Activated T-cell treated with anti-CD3 and anti-CD28 coated beads, Interleukin-2, amount 50 U/mL, for 72 hours (primary cell): ENCODE measurements at places on chromosomes 3 and 15.

- peak; percentile 73 for DNase-seq
These were observed 555 bp downstream of the ATP11B start for GRCh38 chr3:182793663-182794454.

- DNase-seq, result peak; percentile 82
These were observed 1.3 kb downstream of the TNK2 start for GRCh38 chr3:195906865-195907683.

DNA sequence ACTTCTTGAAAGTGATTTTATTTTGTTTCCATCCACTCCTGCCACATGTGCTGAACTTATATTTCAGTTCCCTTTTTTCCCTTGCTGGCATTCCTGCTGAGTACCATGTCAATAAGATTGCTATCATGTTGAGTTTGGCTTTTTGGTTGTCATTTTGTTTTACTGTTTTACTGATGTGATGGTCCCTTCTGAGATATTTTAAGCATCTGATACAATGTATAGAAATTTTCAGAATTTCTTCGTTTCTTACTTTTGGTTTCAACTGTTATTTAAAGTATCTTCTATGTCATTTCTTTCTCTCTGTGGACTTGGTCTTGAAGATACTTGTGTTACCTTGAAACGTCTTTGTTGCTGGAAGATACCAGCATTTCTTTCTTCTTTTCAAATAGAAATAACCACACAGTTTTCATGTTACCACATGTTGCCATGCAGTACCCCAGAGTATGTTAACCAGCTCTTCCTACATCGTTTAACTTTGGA, 14.1 kb downstream of the SIDT1 start:
- DNase-seq, result no peak

- no peak for DNase-seq
These were observed 40.6 kb upstream of the MRPS22 start for GRCh38 chr3:139303216-139303615.

DNA sequence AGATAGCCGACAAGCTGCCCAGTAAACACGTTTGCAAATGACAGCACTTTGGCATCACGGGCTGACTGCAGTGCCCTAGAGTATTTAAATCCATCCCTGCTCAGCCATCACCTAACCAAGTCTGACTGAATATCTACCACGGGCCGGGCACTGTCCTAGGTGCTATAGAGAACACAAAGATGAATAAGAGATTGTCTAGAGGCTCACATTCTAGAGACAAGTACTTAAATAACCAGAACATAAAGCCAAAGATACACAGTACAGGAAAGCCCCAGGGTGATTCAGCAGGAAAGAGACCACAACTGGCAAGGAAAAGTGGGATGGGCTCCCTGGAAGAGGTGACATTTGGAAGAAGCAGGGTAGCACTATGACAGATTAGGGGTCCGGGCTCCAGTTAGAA, 103.5 kb downstream of the MYLK start:
- no peak for DNase-seq

DNA sequence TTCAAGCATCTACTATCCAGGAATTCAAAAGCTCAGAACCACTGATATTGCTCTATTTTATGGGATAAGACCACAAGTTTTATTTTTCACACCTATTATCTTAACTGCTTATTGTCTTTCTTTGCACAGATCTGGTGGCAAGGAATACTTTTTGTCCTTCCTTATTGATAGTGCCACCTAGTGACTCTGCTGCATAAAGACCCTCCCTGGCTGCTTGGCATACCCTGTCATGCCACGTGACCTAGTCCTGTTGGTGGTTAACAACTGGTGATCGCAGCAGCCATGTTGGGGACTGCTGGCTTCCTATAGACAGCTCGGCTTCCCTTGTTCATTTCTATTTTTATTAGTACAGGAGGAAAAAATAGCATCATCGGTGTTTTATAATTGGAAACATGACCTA, 236.3 kb downstream of the MEX3B start:
- peak; percentile 6 for DNase-seq

GRCh38 chr3:23209747-23210487, 6.8 kb downstream of the UBE2E2 start:
- DNase-seq, result no peak

DNA sequence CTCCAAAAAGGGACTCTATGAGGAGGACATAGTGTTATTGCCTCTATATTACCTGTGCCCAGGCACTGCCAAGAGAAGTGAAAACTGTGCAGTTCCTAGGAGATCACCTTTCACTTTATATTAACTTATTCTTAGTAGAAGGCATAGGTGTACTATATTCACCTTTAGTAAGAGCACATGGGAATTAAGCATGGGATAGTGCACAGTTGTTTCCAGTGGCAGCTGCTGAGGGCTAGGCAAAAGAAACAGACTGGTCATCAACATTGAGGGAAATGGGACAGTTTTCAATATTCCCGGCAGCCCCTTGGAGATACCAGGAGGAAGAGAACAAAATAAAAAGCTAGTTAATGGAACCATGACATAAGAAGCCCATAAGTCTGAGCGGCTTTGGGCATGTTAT, 100.9 kb downstream of the PLCL2 start:
- no peak for DNase-seq

DNA sequence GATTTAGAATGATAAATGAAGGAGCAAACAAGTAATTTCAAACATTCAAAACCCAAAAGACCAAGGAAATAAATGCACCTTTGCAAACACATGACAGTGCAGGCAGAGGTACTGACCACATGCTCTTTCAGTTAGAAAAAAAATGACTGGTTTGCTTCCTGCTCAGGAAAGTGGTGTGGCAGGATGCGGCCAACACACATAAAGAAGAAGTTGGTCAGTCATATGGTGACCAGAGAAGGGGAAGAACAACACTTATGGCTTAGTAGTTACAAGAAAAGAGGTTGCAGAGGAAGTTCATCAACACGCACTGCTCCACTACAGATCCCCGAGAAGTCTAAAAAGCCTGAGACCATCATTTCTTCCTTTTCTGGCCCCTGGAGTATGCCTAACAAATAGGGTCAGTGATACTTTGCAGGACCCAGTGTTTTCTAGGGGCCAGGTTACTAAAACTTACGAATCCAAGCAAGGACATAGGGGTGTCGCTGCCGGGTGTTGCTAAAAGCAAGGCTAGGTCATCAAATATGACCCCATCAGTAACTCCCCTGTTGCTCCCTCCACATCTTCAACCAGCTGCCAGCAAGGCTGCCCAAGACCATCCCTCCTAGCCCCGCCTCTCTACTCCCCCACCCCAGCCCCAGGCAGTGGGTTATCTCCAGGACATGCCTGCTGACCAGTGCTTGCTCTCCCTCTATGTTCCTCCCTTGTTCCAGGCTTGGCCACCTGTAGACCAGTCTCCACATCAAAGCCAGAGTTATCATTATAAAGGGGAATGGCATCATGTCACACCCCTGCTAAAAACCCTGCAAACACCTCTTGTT, 11.2 kb downstream of the ATP8B4 start:
- peak; percentile 58 for DNase-seq

- no peak for DNase-seq
These were observed 16.9 kb upstream of the C3orf38 start for GRCh38 chr3:88132894-88133293.

DNA sequence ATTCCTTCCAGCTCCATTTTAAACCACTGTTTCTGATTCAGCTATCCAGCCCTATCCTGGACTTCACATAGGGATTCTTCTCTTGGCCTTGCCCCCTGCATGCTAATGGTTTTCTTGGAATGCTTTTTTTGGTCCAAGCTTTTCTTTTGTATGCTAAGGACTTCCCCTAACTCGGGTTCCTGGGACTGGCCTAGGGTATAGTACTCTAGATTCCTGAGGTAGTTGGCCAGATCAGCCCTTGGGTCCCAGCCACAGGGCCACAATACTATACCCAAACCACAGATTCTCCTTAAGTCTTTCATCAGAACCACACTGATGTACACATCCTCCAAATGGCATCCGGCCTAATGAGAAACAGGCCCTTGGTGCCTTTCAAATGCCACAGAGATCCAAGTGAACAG, 2.8 kb downstream of the FYCO1 start:
- DNase-seq, result no peak

GRCh38 chr3:140223197-140223596, 288.2 kb downstream of the CLSTN2 start:
- no peak for DNase-seq

GRCh38 chr3:173140986-173141385, at the start of gene SPATA16:
Gene SPATA16 (minus strand): TSS chr3:173141235. CDS start chr3:173117731, 23,504 bp downstream.
- DNase-seq, result no peak

DNA sequence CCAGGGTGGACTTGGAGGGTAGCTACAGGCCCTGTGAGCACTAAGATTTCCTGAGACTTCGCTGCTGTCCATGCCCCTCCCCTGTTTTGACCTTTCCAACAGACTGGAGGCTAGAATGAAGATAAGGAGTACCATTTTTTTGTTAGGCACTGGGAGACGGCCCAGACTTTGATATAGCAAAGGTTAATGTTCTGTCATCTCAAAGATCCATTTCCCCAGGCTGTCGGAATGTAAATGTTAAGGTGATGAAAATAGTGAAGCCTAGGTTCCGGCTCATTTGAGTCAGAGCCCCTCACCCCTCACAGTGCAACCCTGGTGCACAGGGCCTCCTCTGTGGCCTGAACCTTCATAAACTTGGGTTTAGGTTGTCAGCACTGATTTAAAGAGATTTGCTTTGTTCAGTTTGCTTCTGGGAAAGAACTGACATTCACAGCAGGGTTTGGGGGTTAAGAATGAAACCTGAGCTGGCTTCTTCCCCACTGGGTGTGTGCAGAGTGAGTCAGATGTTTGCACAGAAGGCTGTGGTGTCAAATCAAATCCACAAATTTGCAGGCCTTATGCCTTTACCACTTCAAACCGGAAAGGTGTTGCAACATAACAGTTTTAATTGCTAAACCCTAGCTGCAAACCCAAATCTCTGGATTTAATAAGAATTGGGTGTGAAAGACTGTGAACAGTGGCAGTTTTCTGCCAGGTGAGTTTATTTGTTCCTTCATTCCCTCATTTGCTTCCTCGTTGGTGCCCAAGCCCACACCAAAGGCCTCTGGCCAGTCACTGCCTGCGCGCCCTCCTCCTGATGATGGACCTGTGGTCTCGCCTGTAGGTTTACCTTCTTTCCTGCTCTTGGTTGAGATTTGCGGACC, 20.6 kb upstream of the KCTD6 start:
- peak; percentile 79 for DNase-seq

DNA sequence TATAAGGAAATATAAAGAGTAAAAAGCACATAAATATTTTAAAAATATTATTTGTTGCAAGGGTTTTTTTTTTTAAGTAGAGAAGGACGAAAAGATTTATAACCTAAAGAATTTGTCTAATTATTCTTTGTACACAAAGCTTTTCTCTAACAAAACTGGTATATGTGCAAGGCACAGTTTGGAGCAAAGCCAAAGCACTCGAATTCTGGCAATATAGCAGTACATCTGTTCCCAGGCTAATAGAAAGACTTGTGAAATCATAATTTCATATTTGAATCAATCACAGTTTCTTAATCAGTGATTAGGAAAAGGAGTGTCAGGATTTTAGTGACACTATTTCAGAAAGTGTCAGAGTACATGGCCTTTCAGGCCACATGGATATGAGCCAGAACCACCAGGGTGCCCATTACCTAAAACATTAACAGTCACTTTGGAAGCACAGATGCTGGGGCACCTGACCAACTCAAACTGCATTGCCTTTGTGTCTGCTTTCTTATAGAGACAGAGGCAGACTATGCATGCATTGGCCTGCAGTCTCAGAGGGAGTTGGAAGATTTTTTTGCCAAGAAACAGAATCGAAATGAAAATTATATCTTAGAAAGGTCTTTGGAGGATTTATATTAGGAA, 651.8 kb upstream of the SGO1 start:
- DNase-seq, result no peak

DNA sequence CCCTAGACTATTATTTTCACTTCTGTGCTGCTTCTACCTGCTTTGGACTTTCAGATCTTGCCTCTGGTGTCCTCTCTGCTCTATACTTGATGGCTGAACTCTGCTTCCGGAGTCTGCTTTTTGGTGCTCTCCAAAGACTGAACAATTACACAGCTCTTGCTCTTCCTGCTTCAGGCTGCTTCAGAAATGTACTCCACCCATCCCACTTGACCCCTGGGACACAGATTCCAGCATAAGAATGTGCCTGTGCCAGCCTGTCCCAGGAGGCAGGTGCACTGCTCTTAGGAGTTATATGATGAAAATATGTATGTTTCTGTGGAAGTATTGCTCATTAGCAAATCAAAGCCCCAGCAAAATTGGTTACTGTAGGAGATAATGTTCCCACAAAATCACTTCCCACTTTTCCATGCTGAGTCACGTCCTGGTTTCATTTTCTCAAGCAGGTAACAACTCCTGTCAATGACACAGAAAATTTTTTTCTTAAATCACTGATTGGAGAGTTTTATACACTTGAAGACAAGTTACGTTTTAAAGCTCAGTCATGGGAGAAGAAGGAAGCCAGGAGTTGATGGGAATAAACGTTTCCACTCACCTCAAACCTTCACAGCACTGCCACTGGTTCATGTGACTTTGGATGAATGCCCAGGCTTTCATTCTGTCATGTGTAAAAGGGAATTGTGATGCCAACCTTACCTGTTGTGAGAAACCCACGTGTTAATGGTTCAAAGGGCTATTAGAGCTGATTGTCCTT, 239.4 kb upstream of the ZPLD1 start:
- no peak for DNase-seq

DNA sequence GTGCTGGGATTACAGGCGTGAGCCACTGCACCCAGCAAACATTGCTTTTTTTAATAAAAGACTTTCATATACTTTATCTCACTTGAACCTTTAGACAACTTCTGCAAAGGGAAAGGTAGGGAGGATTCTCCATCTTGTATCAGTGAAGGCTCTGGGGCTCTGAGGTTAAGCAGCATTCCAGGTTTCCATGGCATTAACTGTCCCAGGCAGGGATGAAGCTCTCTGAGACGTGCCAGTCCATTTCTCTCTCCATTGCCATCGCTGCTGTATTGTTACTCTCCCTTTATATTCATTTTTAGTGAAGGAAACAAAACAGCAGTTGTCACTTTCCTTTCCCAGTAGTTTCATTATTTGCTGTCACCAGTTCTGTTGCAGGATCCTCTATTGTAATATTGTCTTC, 342.4 kb downstream of the LPP start:
- no peak for DNase-seq

- no peak for DNase-seq
These were observed 21.1 kb downstream of the GCNT3 start for GRCh38 chr15:59632714-59633113.

- peak; percentile 56 for DNase-seq
These were observed 54.4 kb upstream of the EHHADH start for GRCh38 chr3:185308126-185308754.

- DNase-seq, result no peak
These were observed 118.0 kb upstream of the C3orf80 start for GRCh38 chr3:160106905-160107861.

DNA sequence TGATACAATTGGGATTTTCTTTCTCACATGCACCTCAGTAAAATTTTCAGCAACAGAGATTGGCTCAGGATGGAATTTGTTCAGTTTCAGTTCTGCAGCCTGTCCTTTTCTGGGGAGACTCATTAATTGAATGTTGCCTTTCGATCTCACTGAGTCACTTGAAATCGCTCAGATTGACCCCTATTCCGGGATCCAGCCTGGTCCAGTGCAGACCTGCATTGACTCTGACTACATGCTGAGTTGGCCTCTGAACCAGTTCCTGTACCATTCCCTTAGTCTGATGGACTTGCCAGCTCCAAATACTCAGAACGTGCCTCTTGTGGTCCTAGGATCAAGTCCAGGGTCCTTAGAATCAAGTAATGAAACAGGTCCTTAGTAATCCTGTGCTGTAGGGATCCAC, 9.4 kb downstream of the IGF1R start:
- DNase-seq, result no peak
